ENCODE measurements at places on chromosomes 6 and 20. TPM values are rescaled to one million over a fixed set of nuclear protein-coding genes. Genes with fewer than 3 reads are reported as not detected.

- DNase-seq: no peak
Measured at GRCh38 chr6:5624256-5624655, 362.9 kb downstream of the FARS2 start.

DNA sequence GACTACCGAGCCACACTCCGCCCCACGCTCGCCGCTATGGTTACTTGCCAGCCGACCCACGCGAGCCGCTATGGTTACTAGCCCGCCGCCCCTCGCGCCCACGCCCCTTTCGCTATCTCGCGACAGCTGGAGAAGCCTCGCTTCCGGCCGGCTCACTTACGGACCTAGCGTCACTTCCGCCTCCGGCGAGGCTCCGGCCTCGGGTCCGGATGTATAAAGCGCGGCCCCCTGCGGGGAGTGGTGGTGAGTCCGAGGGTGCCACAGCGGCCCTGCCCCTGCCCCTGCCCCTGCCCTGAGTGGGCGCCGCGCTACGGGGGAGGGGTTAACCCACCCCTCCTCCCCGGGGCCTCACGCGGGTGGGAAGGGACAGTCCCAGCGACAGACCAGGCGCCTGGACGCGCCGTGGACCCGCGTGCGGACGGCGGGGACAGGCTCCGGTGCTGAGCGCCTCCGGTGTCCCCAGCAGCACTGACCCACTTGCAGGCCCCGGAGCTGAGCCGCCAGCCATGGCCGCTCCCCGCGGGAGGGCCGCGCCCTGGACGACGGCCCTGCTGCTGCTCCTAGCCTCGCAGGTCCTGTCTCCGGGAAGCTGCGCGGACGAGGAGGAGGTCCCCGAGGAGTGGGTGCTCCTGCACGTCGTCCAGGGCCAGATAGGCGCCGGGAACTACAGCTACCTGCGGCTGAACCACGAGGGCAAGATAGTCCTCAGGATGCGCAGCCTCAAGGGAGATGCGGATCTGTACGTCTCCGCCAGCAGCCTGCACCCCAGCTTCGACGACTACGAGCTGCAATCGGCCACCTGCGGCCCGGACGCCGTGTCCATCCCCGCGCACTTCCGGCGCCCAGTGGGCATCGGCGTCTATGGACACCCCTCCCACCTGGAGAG is at the start of the genes C6orf120 and WDR27:
TSS of gene C6orf120 (plus strand) at position 173 of the 886 bp plus-strand sequence. CDS start at position 507, 334 bp downstream.
TSS of gene WDR27 (minus strand) at position 76 of the 886 bp plus-strand sequence. CDS start 13,024 bp downstream, outside the sequence.
- peak; percentile 91 for DNase-seq

GRCh38 chr6:159595173-159595572 is 97.9 kb downstream of the SOD2 start:
- peak; percentile 20 for DNase-seq

GRCh38 chr20:3765171-3765882 is 2.2 kb downstream of the ADISSP start:
- no peak for DNase-seq

The CALHM4 gene
- total RNA-seq: not detected

The DOK5 gene
- total RNA-seq: 8.3 TPM
